ENCODE measurements at places on chromosomes 3 and 15. TPM values are rescaled to one million over a fixed set of nuclear protein-coding genes. Genes with fewer than 3 reads are reported as not detected.

The WDR93 gene
- total RNA-seq = not detected

The DNAH12 gene
- 0.22 TPM for total RNA-seq

The CFAP100 gene
- not detected for total RNA-seq

DNA sequence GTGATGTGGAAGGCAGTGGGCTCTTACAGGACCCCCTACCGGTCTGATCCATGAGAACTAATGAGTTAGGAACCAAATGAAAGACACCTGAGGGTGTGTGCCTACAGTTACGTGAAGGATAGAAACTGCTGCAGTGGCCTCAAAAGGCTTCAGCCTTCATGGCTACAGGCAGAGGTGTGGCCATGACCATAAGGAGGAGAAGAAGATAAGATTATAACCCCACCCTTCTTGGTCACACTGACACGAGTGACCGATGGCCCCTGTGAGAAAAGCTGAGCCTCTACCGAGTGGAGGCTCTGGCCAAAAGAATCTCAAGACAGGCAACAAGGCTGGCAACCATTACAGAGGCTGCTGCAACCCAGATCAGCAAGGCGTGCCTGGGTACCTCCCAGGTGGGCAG lies 6.3 kb downstream of the RFT1 start:
- DNase-seq = no peak

GRCh38 chr3:61199843-61200242 lies 51.4 kb downstream of the FHIT start:
- no peak for DNase-seq

GRCh38 chr3:196688349-196688748 lies 23.7 kb downstream of the CEP19 start:
- peak; percentile 85 for DNase-seq

DNA sequence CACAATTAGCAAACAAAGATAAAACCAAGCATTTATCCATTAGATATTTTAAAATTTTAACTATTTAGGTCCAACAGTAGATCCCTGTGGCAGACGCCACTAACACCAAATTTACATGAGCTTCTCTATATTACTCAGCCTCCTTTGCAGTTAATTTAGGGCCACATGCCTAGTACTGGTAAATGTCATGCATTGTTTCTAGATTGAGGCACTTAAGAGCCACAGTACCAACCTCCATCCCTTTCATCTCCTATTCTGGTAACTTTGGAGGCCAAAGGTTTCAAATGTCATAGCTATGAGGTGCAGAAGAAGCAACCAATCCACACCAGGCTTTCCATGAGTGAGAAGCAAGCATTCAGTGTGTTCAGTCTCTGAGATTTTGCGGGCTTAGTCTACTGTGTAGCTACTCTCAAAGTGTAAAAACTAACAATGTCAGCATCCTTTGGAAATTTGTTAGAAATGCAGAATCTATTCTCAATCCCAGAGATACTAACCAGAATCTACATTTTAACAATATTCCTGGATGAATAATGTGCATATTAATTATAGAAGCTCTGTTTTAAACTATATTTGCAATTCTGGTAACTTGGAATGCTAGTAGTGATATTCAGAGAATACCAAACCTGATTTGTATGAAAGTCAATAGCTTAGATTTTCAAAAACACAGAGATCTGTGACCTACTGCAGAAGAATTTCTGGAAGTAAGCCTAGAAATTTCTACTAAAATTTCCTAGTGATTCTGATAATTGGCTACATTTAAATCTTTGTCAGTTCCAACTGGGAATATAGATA lies 206.3 kb upstream of the CD96 start:
- DNase-seq = no peak

GRCh38 chr15:100114571-100114970 lies 227.2 kb downstream of the ADAMTS17 start:
- no peak for DNase-seq

Data from cardiac septum (tissue), 1 donor.